Immature natural killer cell (primary cell): ENCODE measurements at places on chromosomes 16 and 17.

DNA sequence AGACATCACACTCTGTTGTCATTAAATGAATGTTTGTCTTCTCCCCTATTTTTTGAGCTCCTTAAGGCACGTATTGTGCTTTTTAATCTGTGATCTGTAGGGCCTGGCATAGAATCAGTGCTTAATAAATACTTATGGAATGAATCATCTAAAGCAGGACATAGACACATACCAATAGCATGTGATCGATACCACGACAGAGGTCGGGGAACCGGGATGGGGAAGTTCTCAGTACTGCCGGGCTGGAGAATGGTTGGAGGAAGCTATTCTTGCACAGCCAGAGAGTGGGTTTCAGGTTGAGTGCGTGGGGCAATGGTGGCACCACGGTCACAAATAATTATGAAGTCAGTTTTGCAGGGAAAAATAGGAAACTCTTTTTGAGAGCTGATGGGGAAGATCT, 26.8 kb downstream of the NLRP1 start:
- H3K4me1 ChIP-seq, result peaks cover 29% of the 10 kb centered on the region
- no peak overlapping the region for H3K27ac ChIP-seq
- H3K36me3 ChIP-seq, result peaks cover 48% of the 10 kb centered on the region
- H3K27me3 ChIP-seq, result no peaks in the 10 kb centered on the region
- H3K4me3 ChIP-seq, result no peak overlapping the region

DNA sequence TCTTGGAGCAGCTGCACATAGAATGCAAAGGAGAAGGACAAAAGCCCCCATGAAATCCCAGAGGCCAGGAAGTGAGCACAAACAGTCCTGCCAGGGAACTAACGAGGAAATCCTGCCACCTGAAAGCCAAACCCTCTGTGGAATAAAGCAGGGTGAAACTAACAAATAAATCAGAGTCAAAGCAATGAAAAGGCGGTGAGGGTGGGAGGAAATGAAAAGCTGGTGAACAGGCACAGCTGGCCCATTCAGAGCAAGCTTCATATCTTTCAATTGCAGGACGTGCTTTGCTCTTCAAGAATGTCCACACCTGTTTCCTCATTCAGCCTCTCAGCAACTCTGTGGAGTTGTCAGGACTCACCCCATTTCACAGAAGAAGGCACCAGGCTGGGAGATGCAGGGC, 108.1 kb downstream of the ABCC12 start:
- H3K4me1 ChIP-seq, result no peaks in the 10 kb centered on the region
- DNase-seq, result no peak
- H3K4me3 ChIP-seq, result no peak overlapping the region
- H3K36me3 ChIP-seq, result no peaks in the 10 kb centered on the region
- no peak overlapping the region for H3K27ac ChIP-seq

DNA sequence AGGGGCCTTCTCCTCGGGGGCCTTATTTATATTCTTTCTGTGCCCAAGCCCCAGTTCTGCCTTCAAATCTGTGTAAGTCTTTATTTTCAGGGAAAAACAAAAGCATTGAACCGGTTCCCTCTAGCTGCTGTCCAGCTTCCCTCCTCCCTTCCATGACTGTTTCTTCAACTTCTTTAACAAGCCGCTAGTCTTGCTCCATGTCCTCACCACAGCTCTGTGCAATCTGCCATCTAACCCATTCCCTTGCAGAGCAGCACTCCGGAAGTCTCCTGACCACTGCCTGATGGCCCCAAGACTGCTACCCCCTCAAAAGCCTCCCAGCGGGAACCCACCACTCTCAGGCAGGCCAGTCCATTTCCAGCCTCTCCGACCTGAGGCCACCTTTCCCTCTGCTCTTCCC, 16.9 kb downstream of the EMC8 start:
- no peak overlapping the region for H3K27ac ChIP-seq
- H3K36me3 ChIP-seq, result peaks cover 56% of the 10 kb centered on the region
- no peak overlapping the region for H3K4me3 ChIP-seq
- no peak for DNase-seq

GRCh38 chr16:14364112-14364385, 266.0 kb downstream of the PARN start:
- H3K27me3 ChIP-seq, result peaks cover 4% of the 10 kb centered on the region
- H3K36me3 ChIP-seq, result no peaks in the 10 kb centered on the region
- no peak for DNase-seq
- no peak overlapping the region for H3K27ac ChIP-seq
- no peaks in the 10 kb centered on the region for H3K4me1 ChIP-seq

DNA sequence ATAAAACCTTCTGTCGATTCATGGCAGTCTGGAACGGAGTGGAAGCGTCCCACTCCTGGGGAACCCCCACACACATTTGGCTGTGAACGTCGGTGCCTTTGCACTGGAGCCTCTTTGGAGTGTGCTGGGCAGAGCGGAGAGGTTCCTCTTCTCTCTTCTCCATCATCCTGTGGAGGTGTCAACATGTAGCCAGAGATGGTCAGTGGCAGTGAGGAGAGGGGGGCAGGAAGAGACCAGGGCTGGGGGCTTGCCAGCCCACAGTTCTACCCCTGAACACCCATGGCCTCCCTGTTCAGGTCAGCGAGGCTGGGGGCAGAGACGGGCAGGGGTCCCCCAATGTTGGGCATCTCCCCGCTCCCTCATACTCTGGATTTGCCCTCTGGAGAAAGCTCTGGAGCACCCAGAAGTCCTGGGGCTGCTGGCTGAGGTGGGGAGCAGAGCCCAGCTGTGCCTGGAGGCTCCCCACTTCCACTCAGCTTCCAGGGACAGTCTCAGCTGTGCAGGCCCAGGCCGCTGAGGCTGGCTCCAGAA, 223.7 kb downstream of the SEC14L1 start:
- peaks cover 14% of the 10 kb centered on the region for H3K4me1 ChIP-seq
- H3K27me3 ChIP-seq, result peaks cover under 1% of the 10 kb centered on the region
- DNase-seq, result no peak
- no peak overlapping the region for H3K4me3 ChIP-seq
- H3K36me3 ChIP-seq, result peaks cover 5% of the 10 kb centered on the region
- no peak overlapping the region for H3K27ac ChIP-seq

DNA sequence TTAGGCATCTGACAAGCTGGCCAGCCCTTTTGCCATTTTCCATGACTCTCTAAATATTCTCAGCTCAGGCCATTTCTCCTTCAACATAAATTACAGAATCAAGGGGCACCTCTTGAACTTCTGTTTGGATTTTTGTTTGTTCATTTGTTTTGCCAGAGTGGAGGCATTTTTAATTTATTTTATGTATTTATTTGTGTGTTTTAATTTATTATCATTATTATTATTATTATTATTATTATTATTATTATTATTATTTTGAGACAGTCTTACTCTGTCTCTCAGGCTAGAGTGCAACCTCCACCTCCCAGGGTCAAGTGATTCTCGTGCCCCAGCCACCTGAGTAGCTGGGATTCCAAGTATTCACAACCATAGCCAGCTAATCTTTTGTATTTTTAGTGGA, 1578.0 kb downstream of the CDH8 start:
- DNase-seq, result no peak
- H3K4me1 ChIP-seq, result no peaks in the 10 kb centered on the region

DNA sequence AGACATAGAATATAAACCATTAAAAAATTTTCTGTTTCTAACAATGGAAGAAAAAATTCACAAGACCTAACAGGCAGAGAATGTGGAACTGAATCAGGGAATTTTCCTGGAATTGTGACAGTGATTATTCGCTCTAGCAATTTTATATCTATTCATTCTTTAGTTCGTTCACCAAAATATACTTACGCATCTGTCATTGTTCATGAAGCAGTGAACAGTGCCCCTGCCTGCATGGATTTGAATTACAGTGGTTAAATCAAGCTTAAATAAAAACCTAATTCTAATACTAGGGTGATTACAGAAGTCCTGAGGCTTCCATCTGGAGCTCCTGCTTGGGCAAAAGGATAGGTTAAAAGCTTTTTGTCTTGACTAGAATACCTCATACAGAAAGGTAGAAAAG, 48.6 kb downstream of the ABCA8 start:
- no peaks in the 10 kb centered on the region for H3K36me3 ChIP-seq
- no peaks in the 10 kb centered on the region for H3K4me1 ChIP-seq
- peaks cover 4% of the 10 kb centered on the region for H3K27me3 ChIP-seq
- no peak overlapping the region for H3K27ac ChIP-seq

DNA sequence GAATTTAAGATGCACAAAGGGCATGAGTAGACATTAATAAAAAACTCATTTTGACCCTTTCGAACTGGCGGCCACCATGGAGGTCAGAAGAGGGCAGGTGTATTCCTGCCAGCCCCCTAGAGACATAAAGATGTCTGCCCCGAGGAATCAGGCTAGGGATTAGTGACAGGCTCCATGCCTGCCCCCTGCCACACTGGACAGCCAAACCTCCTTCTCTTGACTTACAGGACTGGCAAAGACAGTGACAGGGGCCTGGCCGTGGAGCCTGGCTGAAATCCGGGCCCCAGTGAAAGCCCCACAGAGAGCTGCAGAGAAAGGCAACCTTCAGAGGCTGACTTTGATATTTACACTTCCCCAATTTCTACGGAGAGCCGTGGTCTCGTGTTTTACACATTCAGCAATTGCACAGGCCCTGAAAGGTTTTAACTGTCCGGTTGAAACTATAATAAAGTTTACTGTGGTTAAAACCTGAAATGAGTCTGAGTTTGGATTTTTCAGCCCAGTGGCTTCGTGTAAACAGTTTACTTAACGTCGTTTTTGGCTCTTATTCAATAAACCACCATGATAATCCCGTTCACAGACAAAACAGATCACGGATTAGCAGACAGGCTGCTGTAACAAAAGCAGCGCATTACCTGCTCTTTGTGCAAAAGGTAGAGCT, 243.9 kb upstream of the MYOCD start:
- no peak for DNase-seq
- H3K27me3 ChIP-seq, result peaks cover 3% of the 10 kb centered on the region
- H3K27ac ChIP-seq, result no peak overlapping the region
- no peak overlapping the region for H3K4me3 ChIP-seq

- H3K4me3 ChIP-seq, result no peak overlapping the region
- H3K4me1 ChIP-seq, result peaks cover 27% of the 10 kb centered on the region
- H3K27ac ChIP-seq, result peak overlapping the region; percentile 50
- no peaks in the 10 kb centered on the region for H3K27me3 ChIP-seq
- DNase-seq, result peak; percentile 8
- H3K36me3 ChIP-seq, result peaks cover 34% of the 10 kb centered on the region
These were observed 21.7 kb downstream of the KNOP1 start for GRCh38 chr16:19696328-19696727.

- H3K4me1 ChIP-seq, result peaks cover 77% of the 10 kb centered on the region
- H3K27me3 ChIP-seq, result peaks cover 24% of the 10 kb centered on the region
- DNase-seq, result no peak
- H3K36me3 ChIP-seq, result no peaks in the 10 kb centered on the region
These were observed 28.7 kb downstream of the CCR7 start for GRCh38 chr17:40536295-40537171.

GRCh38 chr17:14321980-14322776, 21.3 kb downstream of the HS3ST3B1 start:
- no peaks in the 10 kb centered on the region for H3K36me3 ChIP-seq
- H3K4me3 ChIP-seq, result no peak overlapping the region
- DNase-seq, result no peak
- H3K4me1 ChIP-seq, result peaks cover 95% of the 10 kb centered on the region

- no peak for DNase-seq
- no peaks in the 10 kb centered on the region for H3K36me3 ChIP-seq
- no peak overlapping the region for H3K4me3 ChIP-seq
- no peaks in the 10 kb centered on the region for H3K27me3 ChIP-seq
These were observed 19.8 kb upstream of the RPH3AL start for GRCh38 chr17:372157-373152.

DNA sequence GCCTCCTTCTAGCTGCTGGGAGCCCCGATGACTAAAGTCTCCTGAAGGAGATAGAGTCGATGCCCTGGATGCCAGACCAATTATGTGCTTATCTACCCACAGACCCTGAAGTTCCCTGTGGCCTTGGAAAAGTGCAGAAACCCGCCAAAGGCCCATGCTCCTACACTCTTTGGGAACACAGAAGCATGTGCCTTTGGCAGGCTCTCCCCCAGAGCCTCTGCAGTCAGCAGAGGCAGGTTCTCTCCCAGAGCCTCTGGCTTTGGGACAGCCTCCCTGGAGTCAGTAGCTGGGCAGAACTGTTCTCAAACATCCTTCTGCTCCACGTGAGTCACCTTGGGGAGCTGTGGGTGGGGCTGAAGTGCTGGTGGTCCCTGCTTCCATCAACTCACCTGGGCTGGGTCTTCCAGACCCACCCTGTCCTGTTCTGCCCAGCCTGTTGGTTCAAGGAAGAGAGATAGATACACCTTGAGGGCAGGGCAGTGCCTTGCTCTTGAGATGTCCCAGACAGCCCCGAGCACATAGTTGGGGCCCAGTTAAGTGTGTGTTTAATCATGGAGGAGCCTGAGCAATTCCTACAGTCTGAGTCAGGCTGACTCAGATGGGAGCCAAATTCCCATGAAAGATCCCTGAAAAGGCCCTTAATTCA, 3.2 kb upstream of the CDK5RAP3 start:
- no peak overlapping the region for H3K4me3 ChIP-seq
- no peak for DNase-seq
- peaks cover 3% of the 10 kb centered on the region for H3K27me3 ChIP-seq
- no peak overlapping the region for H3K27ac ChIP-seq
- H3K4me1 ChIP-seq, result peaks cover 27% of the 10 kb centered on the region

DNA sequence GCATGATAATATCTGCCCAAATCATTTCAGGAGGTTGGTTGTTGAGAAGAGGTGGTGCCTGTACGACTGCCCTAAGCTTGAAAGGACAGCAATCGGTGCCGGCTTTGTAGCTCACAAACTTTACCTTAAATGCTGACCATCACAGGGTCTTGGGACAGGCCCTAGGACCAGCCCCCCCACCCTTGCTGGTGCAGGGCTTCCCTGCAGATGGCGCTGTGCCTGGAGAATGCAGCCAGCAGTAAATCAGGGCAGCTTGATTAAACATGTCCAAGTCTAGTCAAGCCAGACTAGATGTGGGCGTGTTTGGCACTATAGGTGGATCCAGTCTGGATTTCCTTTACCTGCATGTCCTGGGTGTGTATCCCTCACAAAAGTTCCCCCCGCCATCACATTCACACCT, 135.5 kb upstream of the CRHR1 start:
- peaks cover 9% of the 10 kb centered on the region for H3K4me1 ChIP-seq
- no peak for DNase-seq
- H3K4me3 ChIP-seq, result no peak overlapping the region
- no peaks in the 10 kb centered on the region for H3K36me3 ChIP-seq

DNA sequence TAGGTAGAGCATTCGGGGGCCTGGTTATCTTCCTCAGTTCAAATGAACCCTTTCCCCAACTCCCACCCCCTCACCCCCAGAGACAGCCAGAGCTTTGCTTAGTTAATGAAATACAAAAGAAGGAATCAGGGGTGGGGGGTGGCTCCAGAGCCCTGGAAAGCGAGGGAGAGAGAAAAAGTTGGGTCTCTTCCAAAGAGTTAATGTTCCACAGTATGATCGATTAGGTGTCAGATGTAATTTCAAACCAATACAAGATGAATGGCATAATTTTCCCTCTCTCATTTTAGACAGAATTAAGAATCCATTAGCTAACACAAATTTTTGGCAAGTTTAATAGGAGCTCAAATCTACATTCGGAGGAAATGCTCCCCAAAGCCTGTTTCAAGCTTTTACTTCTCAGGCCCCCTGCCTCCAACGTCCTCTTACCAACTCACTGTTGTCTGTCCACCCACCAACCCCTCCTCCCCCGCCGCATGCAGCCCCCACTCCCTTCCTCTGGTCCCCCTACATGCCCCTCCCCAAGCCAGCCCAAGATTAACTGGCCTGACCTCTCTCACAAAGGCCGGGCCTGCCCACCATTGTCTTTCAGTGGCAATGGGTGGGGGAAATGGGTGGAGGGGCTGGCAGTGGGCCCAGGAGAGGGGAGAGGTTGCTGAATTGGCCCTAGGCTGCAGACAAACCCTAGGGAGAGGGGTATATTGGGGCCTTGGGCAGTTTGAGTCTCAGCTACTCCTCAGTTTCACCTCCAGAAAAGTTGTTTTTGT, 28.2 kb downstream of the NEUROD2 start:
- H3K36me3 ChIP-seq, result no peaks in the 10 kb centered on the region
- DNase-seq, result no peak
